ENCODE measurements at places on chromosomes 13 and 19.
A peak's percentile ranks its signal among the peaks of the same experiment; 100 is the strongest.

GRCh38 chr19:4430760-4431159 is 26.8 kb downstream of the UBXN6 start:
- DNase-seq: no peak

DNA sequence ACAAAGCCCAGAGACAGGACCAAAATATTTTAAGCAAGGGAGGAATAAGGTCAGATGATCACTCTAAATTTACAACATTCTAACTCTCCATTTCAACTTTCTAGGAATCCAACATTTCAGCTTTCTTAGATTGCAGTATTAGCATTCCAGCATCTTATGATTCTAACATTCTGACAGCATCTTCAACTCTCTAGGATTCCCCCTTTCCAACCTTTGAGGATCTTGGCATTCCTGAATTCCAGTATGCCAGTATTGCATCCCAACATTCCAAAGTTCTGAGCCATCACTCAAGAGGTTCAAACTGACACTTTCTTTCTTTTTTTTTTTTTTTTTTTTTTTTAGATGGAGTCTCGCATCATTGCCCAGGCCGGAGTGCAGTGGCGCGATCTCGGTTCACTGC is 13.8 kb downstream of the TGFB1 start:
- DNase-seq: no peak

GRCh38 chr19:6018786-6019185 is 40.8 kb upstream of the RANBP3 start:
- DNase-seq: no peak

DNA sequence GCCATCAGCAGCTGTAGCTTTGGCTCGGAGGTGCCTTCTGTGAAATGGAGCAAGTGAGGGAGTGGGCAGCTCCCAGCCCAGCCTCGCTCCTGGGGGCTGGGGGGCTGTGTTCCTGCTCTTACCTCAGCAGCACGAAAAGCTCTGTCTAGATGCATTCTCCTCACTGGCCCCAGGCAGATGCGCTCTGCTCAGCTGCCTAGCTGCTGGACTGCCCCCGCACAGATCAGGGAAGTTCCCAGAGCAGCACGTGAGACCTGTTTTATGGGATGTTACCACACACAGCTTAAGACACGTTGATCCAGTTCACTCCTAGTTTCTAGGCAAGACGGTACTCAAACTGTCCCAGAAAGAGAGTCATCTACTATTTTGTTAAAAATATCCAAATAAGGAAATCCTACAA is 13.6 kb downstream of the LCP1 start:
- no peak for DNase-seq

GRCh38 chr13:60134376-60134775 is 29.4 kb downstream of the DIAPH3 start:
- no peak for DNase-seq

DNA sequence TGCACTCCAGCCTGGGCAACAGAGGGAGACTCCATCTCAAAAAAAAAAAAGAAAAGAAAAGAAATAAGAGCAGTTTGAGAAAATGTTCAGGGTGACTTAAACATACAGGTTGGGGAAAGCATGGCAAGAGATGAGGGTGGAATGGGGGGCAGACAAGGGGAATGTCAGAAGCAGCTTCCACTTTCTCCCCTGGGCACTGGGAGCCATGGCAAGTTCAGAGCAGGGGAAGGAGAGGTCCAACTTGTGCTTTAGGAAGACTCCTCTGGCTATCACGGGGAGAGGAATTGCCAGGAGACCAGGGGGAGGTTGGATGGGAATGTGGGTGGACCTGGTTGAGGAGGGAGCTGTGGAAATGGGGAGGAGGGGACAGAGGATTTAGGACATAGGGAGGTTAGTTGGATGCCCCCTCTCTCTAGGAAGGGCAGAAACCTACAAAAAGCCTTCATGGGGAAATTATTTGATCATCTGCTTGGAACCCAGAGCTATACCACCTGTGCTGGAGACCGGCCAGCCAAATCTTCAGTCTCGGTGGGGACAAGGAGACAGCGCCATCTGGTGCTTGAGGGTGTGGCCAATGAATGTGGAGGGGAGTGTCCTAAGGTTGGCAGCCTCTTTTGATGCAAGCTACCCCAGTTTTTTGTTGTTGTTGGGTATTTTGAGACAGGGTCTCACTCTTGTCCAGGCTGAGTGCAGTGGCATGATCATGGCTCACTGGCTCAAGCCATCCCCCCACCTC is 7.3 kb upstream of the STRN4 start:
- peak; percentile 73 for DNase-seq

- no peak for DNase-seq
Observed at GRCh38 chr13:109204657-109205056, 575.2 kb downstream of the MYO16 start.

DNA sequence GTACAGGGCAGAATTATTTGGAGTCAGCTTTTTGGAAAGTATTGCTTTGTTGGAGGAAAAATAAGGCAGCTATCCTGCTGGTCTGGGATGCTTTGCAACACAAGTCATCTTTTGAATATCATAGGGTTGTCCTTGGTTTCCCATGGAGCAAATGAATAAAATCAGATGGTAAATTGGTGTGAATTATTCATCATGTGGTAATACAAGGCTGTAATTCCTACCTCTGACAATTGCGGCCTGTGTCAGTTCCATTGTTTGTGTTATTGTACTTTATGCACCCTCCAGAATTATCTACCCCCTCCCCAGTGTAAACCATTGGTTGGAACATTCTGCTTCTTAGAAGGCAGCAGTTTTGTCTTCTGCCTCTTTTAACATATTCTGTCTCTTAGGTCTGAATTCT is 46.2 kb downstream of the RNASEH2B start:
- no peak for DNase-seq

DNA sequence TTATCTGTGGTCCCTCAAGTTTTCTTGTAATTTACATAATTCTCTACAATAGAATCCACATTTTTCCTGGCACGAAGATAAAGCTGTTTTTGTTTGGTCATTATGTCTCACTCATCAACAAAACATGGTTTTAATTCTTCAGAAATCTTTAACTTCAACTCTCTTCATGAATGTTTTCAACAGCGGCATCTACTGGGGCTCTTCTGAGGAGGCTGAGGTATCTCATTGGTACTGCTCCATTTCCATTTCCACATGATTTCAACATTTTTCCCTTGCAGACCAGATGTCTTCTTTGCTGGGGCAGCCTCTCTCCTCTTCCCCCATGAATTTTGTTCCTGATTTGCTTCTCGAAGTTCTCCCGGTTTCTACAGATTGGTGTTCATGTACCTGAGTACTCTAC is 5.8 kb upstream of the KBTBD7 start:
- DNase-seq: no peak

- no peak for DNase-seq
Observed at GRCh38 chr13:24066405-24067295, 93.9 kb upstream of the SPATA13 start.

- DNase-seq: no peak
Observed at GRCh38 chr19:16520074-16520973, 21.9 kb downstream of the CHERP start.

DNA sequence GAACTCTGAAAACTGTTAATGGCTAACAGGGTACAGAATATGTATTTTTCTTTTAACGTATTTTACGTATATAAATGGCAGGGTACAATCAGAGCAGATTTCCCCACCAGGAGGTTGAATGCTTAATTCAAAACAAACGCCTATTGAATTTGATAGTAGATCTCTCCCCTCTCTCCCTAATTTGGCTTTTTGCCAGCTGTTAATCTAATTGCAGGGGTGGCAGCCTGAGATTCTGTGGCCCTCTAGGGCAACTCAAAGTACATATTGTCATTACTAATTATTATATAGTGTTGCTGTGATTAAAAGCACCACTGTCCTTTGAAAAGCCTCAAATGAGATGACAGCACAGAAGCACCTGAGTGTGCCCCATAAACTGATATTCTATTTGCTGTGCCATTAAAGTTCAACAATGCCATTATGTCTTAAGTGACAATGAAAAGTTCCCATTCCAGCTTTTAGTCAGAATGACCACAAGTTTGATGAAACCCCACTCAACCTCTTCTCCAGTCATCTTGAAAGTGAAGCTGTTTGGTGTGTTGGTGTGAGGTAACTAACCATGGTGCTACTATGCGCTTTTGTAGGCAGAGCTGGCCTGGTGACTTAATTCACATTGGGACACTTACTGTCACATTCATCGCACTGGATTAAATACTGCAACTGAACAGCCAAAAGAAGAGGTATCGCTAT is 351.4 kb downstream of the KCNRG start:
- no peak for DNase-seq

GRCh38 chr19:39813264-39813993 is 20.5 kb downstream of the DYRK1B start:
- no peak for DNase-seq

- DNase-seq: no peak
Observed at GRCh38 chr19:33627962-33628839, 6.4 kb downstream of the CHST8 start.

GRCh38 chr13:80132741-80133601 is 208.0 kb downstream of the SPRY2 start:
- DNase-seq: peak; percentile 38

DNA sequence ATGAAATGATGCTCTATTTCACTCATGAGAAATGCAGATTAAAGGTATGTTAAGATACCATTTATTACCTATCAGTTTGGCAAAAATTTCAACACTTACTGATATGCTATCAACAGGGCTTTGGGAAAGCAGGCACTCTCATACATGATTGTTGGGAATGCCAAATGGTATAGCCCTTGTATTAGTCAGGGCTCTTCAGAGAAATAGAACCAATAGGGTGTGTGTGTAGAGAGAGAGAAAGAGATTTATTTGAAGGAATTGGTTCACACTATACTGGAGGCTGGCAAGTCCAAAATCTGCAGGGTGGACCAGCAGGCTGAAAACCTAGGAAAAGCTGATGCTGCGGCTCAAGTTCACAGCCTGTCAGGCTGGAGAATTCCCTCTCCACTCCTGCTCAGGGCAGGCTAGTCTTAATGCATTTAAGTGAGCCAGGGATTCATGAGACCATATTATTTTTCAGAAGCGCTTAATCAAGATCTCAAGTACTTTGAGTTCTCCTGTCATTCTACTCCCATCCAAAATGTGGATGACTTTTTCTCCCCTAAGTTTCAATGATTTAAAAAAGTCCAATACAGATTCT is 72.4 kb downstream of the NHLRC3 start:
- no peak for DNase-seq

GRCh38 chr13:24985107-24985506 is 110.8 kb upstream of the PABPC3 start:
- no peak for DNase-seq

GRCh38 chr19:12792853-12793289 is 1.6 kb downstream of the JUNB start:
- no peak for DNase-seq

- DNase-seq: peak; percentile 54
Observed at GRCh38 chr19:18762125-18763023, 28.7 kb downstream of the COMP start.

DNA sequence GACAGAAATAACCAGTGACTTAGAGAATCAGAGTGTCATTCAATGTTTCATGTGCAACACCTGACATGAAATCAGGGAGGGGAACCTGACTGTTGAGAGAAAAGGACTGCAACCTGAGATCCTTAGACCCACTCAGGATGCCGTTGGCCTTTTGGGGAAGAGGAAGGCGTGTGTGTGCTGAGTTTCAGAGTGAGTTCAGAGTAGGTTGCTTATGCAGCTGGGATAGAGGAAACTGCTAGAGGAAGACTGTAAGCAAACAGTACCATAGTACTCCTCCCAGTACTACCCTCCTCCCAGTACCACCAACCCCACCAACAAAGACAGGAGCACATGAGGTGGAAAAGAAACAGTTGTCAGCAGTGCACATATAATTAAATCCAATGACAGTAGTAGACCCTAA is 63.7 kb downstream of the KL start:
- no peak for DNase-seq

DNA sequence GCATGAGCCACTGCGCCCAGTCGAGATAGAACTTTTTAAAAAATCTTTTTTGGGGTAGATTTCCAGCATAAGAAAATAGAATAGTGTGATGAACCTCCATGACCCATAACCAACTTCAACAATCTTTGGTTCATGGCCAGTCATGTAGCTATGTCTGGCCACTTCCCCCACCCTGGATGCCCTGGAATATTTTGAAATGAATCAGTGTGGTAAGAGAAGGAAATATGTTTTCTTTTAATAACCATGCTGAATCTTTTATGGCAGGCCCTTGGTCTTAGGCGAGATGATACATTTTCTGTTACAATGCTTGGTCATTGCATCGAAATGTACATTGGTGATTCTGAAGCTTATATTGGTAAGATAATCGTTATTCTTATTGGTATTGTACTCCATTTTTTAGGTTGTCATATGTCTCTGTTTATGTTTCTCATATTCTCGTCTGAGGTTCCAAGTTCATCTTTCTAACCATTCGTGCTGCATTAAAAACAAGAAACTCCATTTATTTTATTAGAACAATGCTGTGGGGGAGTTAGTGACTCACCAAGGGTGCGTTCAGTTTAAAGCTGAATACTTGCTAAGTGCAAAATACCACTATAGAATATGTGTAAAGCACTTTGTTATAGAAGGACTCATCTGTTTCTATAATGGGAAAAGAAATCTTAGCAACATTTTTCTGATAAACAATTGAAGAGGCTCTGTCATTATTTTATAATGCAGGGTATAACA is 16.4 kb upstream of the UPF3A start:
- no peak for DNase-seq

- DNase-seq: no peak
Observed at GRCh38 chr19:41311613-41312012, 1.6 kb downstream of the CCDC97 start.

DNA sequence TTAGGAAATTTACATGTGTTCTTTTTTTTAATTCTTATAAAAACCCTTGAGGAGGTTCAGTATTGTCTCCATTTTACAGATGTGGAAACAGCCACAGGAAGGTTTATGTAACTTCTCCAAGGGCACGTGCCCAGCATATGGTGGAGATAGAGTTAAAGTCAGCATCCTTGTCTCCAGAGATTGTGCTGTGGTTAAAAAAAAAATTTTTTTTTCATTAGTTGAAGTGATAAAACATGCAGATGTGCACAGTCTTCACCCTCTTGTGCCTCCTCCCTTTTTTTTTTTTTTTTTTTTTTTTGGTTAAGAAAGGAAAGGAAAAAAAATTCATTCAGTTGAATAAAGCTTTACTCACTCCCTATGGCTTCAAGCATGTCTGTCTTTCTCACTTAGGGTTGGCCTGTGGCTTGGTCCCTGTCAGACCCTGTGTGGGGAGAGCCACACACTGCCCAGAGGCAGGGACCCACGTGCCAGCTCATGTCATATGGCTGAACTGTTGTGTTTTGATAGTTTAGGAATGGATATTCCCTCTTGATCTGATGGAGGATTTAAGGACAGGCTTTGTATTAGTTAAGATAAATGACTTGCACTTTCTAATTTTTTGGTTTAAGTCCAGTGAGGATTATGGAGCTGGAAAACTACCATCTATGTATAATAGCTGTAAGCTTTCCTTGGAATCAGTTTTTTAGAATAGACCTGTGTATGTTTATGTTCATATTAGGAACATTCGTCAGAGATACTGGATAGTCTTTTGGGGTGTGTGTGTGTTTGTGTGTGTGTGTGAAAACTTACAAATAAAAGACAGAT is 19.3 kb downstream of the RNASEH2B start:
- no peak for DNase-seq

GRCh38 chr13:108383667-108384066 is 114.1 kb downstream of the TNFSF13B start:
- no peak for DNase-seq

- no peak for DNase-seq
Observed at GRCh38 chr13:45179428-45179827, 21.4 kb downstream of the KCTD4 start.
